Activated CD8-positive, alpha-beta memory T cell treated with anti-CD3 and anti-CD28 coated beads for 4 hours (primary cell): ENCODE measurements at places on chromosomes 6 and 20.

- DNase-seq, result peak; percentile 56
Measured at GRCh38 chr6:157756708-157757429, 66.2 kb upstream of the SNX9 start.

- DNase-seq, result no peak
Measured at GRCh38 chr20:60063048-60063451, 104.8 kb downstream of the CDH26 start.

DNA sequence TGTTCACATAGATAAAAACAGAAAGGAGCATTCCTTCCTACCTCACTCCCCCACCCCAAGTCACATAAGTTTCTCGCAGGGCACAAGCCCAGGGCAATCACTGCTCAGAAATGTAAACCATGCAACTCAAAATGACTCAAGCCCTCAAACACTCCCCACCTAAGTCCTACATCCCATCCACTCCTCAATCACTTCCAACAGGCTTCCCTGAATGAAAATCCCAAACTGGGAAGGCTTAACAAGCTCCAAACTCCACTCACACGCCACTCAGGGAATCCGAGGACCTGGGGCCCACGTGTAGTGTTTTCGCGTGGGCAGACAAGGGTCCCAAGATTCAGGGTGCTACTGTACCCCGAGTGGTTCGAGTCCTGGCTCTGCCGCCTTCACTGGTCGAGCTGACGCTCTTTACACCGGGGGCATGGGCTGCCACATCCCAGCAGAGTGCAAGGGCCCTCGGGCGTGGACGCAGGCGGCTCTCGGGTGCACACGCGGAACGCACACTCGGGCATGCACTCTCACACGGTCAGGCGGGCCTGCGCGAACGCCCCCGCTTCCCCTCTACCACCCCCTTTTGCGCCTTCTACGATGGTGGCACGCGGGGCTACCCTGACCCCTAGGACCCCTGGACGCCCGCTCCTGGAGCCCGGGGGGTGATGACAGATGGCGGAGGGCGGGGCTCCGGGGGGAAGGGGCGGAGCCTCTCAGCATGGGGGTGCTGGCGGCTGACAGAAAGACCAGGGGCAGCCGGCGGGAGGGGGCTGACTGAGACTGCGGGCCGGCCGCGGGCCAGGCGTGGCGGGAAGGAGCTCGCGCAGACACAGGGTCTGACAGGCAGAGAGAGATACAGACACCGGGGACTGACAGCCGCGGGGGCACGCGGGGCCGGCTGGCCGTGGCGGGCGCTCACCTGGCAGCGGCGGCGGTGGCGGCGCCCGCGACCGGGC is 657 bp downstream of the ZHX3 start:
- DNase-seq, result peak; percentile 62

GRCh38 chr6:3454273-3455010 is 2.4 kb downstream of the SLC22A23 start:
- DNase-seq, result no peak

DNA sequence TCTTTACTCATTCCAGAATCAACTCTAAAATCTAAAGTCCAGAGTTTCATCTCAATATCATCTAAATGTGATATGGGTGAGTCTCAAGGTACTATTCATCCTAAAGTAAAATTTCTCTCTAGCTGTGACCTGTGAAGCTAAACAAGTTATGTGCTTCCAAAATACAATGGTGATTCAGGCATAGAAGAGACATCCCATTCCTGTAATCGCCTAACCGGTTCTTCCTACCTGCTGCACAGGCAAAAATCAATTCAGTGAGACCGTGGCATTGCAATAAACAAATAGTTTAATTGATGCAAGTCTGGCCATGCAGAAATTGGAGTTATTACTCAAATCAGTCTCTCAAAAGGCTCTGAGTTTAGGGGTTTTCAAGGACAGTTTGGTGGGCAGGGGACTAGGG is 232.8 kb downstream of the UBE3D start:
- no peak for DNase-seq

DNA sequence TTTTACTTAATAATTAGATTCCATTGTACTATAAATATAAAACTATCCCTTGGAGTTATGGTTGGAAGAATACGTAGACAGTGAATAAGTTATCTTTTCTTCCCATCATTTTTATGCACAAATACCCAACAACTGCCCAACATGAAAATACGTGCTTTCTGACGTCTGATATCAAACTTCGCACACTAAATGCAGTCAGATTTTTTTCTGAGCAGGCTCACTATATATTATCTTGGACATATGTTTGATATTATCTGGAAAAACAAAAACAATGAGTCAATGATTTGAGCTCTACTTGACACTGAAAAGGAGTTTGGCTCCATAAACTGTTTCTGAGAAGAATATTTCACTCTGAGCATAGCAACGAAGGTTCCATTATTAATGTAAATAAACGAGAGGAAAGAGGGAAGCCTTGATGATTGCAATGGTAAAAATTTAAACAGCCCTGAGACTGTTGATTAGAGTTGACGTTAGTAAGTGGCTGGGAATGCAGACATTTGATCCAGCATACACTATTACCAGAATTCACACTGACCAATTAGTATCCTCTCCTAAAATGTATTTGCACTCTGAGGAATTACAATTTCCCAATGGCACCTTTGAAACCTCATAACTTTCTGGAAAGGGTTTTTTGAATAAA is 1090.0 kb downstream of the EPHA7 start:
- no peak for DNase-seq

DNA sequence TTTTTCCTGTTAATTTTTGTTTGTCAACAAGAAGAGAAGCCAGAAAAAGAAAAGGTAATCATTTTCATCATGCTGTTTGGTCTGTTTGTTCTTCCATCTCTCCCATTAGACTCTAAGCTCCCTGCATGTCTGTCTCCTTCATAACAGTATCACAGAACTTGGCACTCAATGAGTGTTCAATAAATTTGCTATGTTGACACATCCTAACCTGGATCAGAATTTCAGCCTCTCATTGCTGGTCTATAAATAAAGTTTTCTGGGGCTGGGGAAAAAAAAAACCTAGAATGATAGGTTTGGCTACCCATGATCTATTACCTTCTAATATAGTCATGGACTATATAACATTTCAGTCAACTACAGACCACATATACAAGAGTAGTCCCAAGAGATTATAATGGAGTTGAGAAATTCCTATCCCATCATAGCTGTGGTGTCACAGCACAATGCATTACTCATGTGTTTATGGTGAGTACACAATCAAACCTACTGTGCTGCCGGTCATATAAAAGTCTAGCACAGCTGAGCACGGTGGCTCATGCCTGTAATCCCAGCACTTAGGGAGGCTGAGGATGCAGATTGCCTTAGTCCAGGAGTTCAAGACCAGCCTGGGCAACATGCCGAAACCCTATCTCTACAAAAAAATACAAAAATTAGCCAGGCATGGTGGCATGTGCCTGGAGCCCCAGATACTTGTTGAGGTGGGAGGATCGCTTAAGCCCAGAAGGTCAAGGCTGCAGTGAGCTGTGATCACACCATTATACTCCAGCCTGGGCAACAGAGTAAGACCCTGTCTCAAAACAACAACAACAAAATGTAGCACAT is 5.9 kb downstream of the NUDT3 start:
- DNase-seq, result no peak

- DNase-seq, result no peak
Measured at GRCh38 chr20:40984496-40984895, 44.1 kb upstream of the TOP1 start.

GRCh38 chr6:999552-999951 is 306.6 kb upstream of the EXOC2 start:
- no peak for DNase-seq

DNA sequence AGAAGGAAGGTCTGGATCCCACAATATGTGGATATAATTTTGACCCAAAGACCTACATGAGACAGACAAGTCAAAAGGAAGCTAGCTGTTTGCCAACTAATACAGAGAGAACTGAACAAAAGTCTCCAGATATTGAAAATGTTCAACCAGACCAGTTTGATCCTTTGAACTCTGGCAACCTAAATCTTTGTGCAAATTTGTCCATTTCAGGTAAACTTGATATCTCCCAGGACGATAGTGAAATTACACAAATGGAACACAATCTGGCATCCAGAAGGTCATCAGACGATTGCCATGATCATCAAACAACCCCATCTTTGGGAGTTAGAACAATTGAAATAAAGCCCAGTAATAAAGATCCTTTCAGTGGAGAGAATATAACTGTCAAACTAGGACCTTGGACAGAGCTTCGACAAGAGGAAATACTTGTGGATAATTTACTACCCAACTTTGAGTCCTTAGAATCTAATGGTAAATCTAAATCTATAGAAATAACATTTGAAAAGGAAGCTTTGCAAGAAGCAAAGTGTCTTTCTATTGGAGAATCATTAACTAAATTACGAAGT is 41.9 kb upstream of the SDHAF4 start:
- no peak for DNase-seq

- no peak for DNase-seq
Measured at GRCh38 chr6:123276546-123276980, 280.5 kb downstream of the CLVS2 start.

DNA sequence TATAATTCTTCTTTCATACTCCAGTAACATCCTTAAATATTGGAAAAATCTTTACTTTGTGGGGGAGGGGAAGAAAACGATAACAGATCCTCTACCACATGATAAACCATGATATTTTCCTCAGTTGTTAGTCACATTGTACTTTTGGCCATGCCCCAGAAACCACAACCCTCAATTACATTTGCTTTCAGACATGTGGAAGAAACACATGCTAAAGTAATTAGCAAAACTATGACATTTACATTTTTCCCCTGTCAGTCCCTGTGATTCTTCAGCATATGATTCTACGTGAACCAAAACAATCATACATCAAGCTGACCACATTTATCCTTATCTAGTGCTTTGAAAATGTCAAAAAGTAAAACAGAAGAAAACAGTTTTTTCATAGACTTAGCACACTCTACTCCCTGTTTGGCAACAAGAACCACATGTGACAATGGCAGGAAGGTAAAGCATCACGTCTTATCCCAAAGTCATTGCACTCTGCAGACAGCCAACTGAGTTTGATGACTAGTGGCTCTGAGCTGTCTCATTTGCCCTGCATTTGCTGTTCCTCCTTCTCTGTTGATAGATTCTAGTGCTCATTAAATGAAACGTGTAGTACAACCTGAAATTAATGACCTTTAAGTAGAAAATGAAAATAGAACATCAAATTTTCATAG is 505.8 kb upstream of the MARCKS start:
- DNase-seq, result no peak

DNA sequence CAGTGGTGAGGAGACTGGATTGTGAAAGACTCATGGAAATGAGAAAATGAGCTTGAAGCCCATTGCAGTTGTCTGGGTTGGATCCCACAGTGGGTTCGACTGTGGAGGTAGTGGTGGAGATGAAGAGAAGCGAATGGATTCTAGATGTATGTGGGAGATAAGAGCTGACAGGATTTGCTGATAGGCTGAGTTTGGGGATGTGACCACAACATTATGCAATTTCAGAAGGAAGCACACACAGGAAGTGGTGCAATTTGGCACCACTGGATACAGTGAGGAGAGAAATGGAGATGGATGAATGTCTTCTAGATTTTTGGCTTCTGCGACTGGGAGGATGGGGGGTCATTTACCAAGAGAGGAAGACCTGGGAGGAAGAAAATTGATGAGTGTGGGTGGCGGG is 64.4 kb upstream of the MAFB start:
- DNase-seq, result no peak

DNA sequence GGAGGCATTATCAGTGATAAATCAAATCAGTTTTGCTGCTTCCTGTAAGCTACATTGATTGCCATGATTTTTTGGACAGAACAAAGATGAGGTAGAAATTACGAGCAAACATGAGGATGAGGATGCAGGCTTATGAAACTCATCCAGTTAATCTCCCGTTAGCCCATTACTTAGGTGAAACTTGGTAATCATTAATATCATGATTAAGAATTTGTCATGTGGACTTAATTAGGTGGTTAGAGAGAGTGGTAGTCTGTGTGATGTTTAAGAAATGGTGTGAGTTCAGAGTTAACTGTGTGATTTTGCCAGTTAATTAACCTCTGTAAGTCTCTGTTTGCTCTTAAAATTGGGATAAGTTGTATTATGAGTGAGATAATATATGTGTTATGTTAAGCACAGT is 62.0 kb downstream of the TSPYL4 start:
- no peak for DNase-seq

- DNase-seq, result no peak
Measured at GRCh38 chr20:59823491-59824259, 109.8 kb downstream of the SYCP2 start.

- DNase-seq, result no peak
Measured at GRCh38 chr6:87430499-87430898, 22.7 kb downstream of the CFAP206 start.

DNA sequence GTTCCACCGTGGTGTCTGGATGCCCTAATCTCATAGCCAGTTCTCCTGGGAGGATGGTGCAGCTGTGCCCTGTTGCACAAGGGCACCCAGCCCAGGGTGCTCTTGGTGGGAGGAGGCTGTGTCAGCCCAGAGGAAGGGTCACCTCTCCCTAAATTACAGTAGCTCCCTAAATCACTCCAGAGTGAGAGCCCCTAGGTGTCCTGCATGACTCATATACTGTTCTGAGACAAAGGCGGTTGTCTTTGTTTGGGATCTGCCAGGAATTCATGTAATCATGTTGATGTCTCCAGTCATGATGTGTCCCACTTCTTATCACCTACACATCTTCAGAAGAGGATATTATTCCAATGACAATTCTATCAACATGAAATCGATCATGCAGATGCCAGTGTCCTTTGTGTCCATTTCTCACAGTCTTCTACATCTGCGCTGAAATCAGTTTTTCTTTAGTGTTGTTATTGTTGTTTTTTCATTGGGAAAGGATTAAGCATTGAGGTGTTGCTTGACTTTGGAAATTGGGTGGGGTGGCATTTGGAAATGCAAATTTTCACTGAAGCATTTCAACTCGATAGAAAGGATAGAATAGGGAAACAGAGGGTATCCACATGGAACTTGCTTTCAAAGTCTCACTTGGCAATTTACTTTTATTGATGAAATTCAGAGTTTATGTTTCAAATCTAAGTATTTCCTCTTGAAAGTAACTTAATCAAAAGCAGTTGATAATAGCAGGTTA is 19.5 kb downstream of the PERP start:
- DNase-seq, result no peak

DNA sequence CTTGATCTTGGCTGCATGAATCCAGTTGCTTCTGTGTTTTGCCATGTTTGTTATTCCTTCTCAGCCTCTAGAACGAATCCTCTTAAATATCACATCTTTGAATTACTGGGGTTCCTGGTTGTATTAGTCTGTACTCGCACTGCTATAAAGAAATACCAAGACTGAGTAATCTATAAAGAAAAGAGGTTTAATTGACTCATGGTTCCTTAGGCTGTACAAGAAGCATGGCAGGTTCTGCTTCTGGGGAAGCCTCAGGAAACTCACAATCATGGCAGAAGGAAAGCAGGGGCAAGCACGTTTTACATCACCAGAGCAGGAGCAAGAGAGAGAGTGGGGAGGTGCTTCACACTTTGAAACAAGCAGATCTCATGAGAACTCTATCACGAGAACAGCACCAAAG is 18.0 kb upstream of the BFSP1 start:
- no peak for DNase-seq

- no peak for DNase-seq
Measured at GRCh38 chr6:146289816-146290588, 253.6 kb upstream of the RAB32 start.
